ENCODE measurements at places on chromosomes 5 and 9. TPM values are rescaled to one million over a fixed set of nuclear protein-coding genes. Genes with fewer than 3 reads are reported as not detected.

DNA sequence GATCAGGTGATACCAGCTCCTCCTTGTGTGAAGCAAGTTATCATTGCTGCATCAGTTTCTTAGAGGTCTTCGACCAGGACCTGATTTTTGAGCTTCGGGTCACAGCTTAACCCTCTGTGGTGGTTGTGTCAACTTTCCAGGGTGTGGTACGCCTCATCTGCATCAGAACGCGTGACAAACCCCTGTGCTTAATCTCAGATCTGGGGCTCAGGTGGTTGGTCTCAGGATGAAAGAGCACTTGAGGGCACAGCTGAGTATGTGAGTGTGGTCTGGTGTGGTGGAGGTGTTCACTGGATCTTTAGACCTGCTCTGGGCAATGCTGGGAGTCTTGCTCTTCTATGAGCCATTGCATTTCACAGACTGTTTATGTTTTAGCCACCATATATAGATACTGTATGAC is 64.1 kb downstream of the OSTF1 start:
- DNase-seq = no peak

GRCh38 chr9:101510459-101510858 is 23.2 kb upstream of the RNF20 start:
- no peak for DNase-seq

PCDHB14 gene
- polyA plus RNA-seq = 2.7 TPM

SCGB3A1 gene
- polyA plus RNA-seq = 0.25 TPM

UBAP2 gene
- polyA plus RNA-seq = 26.1 TPM

DNA sequence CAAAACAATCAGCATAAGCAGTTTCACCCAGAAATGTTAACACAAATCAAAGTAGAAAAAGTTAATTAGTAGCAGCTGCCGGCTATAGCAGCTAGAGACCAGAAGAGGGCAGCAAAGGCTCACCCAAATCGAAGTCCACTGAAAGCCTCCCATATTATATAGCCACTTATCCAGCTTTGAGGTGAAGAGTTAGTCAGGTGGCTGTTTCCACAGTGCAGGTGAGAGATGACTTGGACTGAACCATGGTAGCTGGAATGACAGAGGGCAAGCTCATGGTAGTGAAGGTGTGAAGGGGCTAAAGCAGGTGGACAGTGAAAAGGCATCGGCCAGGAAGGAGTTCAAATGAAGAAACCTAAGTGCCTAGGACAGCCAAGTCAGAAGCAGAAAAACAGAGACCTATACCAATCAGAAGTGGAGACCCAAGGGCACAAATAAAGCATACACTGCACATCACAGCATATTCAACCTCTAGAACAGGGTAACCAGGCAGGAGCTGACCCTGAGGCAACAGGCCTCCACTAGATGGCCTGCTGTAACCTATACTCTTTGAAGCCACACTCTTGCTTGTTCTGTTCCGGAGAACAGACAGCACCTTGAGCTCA is 7.2 kb upstream of the RNF38 start:
- peak; percentile 76 for DNase-seq

- no peak for DNase-seq
These were observed 244.0 kb downstream of the ARHGAP26 start for GRCh38 chr5:143014017-143014651.

DNA sequence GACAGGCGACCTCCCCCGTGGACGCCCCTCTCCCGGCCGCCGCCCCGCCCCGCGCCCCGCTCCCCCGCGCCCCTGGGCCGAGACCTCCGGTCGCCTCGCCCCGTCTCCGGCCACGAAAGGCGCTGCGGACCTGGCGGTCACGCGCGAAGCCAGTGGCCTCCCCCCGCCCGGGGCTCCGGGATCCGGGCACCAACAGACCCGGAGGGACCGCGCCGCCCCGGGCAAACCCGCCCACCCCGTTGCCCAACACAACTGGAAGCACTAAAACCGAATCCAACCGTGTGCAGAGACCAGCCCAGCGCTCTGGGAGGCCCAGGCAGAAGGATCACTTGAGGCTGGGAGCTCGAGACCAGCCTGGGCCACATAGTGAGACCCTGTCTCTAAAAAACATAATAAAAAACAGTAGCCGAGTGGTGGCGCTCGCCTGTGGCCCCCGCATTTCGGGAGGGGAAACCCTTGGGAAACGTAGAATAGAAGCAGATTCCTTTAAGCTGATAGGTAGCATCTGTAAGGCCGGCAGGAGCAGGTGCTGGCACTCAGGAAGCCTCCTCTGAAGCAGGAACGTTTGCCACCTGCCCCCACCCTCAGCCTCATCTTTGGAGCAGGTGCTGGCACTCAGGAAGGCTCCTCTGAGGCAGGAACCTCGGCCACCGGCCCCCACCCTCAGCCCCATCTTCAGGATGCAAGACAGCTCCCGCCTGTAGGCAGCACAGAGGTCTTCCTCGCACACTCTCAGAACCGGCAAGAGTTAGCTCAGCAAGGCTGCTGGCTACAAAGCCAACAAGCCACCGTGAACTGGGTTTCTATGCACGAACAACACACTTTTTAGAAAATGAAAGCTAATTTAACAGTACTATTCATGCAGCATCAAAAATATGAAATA is 4.6 kb upstream of the SLC9A3 start:
- no peak for DNase-seq

- DNase-seq = no peak
These were observed 117.0 kb downstream of the PCSK1 start for GRCh38 chr5:96316017-96316416.

NSUN2 gene
- polyA plus RNA-seq = 83.8 TPM

GRCh38 chr5:174618589-174618988 is 105.8 kb upstream of the MSX2 start:
- DNase-seq = peak; percentile 24

- no peak for DNase-seq
These were observed 2.5 kb downstream of the TBC1D9B start for GRCh38 chr5:179905161-179905560.

DNA sequence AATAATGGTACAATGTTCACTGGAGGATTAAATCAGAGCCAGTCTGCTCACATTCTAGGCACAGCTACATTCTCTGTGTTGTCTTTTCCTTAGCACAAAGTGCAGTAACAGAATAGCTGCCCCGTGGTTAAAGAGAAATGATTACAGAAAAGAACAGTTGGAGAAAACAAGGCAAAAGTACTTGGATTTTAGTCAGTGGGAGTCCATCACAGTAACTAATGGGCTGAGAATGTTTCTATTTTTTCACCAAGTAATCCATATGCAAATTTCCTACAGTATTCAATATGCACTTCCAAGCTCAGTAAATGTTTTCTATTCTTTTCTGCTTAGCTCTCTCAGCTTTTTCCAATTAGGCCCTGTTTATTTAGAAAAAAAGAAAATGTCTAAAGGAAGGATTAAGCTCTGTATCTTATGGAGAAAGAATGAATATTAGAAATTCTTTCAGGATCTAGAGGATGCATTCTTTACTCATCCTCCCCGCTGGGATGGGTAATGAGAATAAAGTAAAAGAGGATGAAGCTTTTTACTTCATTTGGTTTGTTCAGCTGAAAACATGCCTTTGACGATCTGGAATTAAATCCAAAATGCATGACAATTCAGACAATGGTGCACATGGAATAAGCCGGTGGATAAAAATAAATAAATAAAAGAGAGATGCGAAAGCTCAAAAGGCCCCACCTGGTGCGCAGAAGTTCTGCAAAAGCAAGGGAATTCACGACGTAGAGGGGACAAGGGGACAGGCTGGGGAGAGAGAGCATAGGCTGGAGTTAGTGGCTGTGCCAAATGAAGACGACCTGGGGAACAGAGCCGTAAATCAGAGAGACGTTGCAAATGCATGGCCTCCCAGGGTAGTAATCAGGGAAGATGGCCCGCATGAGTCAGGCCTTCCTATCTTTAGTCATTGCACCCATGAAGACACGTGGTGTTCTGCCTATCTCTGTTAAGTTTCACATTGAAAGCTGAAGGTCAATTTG is 345.2 kb downstream of the GLIS3 start:
- peak; percentile 85 for DNase-seq

SLC6A3 gene
- polyA plus RNA-seq = 0.13 TPM

AP3B1 gene
- 33.9 TPM for polyA plus RNA-seq

- DNase-seq = no peak
These were observed 116.0 kb downstream of the MLLT3 start for GRCh38 chr9:20506099-20506900.

- DNase-seq = no peak
These were observed 63.8 kb downstream of the VAV2 start for GRCh38 chr9:133928248-133928764.

CTXN3 gene
- polyA plus RNA-seq = not detected

GRCh38 chr9:128159784-128160602 is at the start of gene BBLN:
BBLN (plus strand) TSS chr9:128160265; CDS start chr9:128160408, 143 bp downstream.
- DNase-seq = peak; percentile 92

GRCh38 chr5:40315126-40315525 is 364.6 kb upstream of the PTGER4 start:
- DNase-seq = no peak

DNA sequence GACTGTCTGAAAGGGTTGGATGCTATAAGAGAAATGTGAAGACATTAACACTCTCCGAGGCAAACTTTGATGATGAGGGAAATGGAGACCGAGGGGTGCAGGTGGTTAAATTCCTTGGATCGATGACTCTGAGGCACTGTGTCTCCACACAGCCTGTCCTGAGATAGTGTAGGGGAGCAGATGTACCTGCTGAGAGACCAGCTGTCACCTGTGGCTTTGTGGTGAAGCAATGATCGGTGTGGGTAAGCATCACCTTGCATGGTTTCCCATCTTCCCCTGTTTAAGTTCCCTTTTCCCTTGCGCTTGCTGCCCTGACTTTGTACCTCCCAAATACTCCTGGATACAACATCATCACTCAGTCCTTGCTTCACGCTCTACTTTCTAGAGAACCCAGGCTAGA is 9.8 kb upstream of the MIER3 start:
- no peak for DNase-seq

DNA sequence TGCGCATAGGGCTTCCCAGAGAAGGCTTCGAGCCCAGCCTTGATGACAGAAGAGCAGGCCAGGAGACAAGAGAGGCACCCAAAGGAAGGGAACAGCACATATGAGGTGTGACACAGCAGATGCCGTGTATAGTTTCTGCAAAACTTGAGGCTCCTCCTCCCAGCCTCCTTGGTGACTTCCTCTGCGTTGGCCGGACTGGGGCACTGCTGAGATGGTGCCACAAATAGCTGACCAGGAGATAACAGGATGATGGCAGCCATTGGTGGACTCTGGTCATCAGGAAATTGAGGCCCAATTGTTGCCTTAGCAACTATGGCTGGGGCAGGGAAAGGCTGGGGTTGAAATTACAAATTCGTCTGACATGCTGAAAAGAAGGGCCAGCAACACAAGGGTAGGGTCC is 4.8 kb upstream of the ZNF79 start:
- DNase-seq = peak; percentile 37

IL3 gene
- not detected for polyA plus RNA-seq

NRG2 gene
- polyA plus RNA-seq = 1.1 TPM

- DNase-seq = no peak
These were observed 21.9 kb downstream of the DEPDC1B start for GRCh38 chr5:60677850-60678664.

GLRA1 gene
- 0.03 TPM for polyA plus RNA-seq
